ENCODE measurements at places on chromosomes 11 and 22.

- DNase-seq, result no peak
- H3K4me3 ChIP-seq, result no peak overlapping the region
- no peaks in the 10 kb centered on the region for H3K4me1 ChIP-seq
- H3K36me3 ChIP-seq, result no peaks in the 10 kb centered on the region
These were observed 91.5 kb upstream of the PRDM11 start for GRCh38 chr11:45054956-45055355.

- no peak for DNase-seq
- H3K27me3 ChIP-seq, result no peaks in the 10 kb centered on the region
- no peak overlapping the region for H3K27ac ChIP-seq
- H3K36me3 ChIP-seq, result no peaks in the 10 kb centered on the region
- H3K4me1 ChIP-seq, result no peaks in the 10 kb centered on the region
These were observed 86.5 kb downstream of the MYEOV start for GRCh38 chr11:69380451-69380901.

DNA sequence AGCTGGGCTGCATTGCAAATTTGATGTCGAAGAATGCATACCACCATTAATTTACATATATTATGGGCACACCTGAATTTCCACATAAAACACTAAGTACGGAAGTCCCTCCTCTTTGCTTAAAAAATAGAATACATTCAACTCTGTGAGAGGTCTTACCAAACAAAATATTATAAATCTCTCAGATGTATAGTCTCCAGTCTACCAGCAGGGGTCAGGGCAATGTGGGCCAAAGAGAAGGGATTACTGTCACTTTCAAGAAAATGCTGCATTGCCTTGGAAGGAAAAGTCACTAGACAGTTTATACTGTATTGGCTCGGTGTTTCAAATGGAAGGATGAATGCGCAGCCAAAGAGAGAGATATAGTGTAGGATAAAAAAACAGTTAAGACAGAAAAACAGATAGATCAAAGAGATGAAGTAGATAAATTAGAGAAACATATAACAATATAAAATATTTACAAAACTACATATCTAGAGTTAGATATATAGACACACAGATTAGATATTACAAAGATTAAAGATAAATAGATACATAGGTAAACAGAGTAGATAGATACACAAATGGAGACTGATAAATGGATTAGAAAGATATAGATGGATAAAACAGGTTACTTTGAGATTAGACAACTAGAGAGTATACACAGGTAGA lies 20.9 kb downstream of the SERGEF start:
- DNase-seq, result peak; percentile 57
- no peak overlapping the region for H3K27ac ChIP-seq
- H3K4me1 ChIP-seq, result peaks cover 2% of the 10 kb centered on the region

- no peak overlapping the region for H3K4me3 ChIP-seq
- no peak for DNase-seq
- no peaks in the 10 kb centered on the region for H3K27me3 ChIP-seq
- no peak overlapping the region for H3K27ac ChIP-seq
These were observed 182.0 kb downstream of the CWF19L2 start for GRCh38 chr11:107275632-107276031.

DNA sequence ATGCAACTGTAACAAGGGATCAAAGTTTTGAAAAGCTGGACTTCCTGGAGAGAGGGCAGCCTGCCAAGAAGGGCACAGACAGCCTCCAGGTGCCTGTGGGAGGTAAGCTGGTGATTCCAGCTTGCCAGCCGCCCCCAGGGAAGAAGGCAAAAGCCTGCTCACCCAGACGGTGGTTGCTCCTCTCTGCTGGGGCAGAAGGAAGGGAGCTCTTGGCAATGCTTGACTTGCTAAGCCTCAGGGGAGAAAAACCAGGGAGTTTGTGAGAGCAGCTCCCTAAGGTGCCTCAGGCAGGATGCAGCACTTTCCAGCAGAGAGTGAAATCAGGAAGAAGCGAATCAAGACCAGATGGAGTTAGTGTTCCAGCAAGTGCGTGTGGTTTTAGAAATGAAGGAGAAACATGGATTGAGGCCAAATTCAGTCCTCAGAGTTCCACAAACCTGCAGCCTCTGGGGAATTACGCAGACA lies 553.6 kb downstream of the BUD13 start:
- DNase-seq, result no peak
- H3K4me3 ChIP-seq, result no peak overlapping the region
- no peak overlapping the region for H3K27ac ChIP-seq
- H3K36me3 ChIP-seq, result no peaks in the 10 kb centered on the region
- no peaks in the 10 kb centered on the region for H3K27me3 ChIP-seq

GRCh38 chr11:100629671-100630070 lies 57.4 kb upstream of the ARHGAP42 start:
- H3K27me3 ChIP-seq, result no peaks in the 10 kb centered on the region
- no peak for DNase-seq
- H3K4me1 ChIP-seq, result no peaks in the 10 kb centered on the region
- no peak overlapping the region for H3K4me3 ChIP-seq

DNA sequence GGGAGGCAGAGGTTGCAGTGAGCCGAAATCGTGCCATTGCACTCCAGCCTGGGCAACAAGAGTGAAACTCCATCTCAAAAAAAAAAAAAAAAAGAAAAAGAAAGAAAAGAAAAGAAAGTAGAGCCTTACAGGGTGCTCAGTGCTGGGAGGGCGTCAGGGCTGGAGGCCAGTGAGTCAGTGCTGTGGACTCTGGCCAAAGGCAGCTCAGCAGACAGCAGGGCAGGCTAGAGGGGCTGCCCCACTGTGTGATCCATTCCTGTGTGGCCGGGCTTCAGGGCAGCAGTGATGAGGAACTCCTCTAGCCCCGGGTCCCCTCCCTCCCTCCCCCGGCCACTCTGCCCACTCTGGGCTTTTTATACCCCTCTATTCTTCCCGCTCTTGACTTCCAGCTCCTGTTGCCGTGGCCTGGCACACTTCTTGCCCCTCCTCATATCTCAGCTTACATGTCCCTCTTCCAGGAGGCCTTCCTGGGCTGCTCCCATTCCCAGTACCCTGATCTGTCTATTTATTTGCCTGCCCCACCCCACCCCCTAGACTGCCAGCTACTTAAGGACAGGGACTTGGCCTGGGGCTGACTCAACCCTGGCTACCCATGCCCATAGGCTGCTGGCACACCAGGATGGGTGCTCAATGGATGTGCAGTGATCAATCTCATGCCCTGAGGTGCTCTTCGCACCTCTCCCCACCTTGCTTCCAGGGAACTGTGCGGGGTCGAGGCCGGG lies 10.1 kb downstream of the SYT12 start:
- H3K4me3 ChIP-seq, result no peak overlapping the region
- DNase-seq, result no peak
- H3K36me3 ChIP-seq, result no peaks in the 10 kb centered on the region
- H3K27ac ChIP-seq, result no peak overlapping the region

- H3K4me1 ChIP-seq, result peaks cover 2% of the 10 kb centered on the region
- peaks cover 9% of the 10 kb centered on the region for H3K27me3 ChIP-seq
- H3K4me3 ChIP-seq, result no peak overlapping the region
- no peak for DNase-seq
- no peaks in the 10 kb centered on the region for H3K36me3 ChIP-seq
These were observed 53.6 kb downstream of the NAV2 start for GRCh38 chr11:19766206-19766605.

DNA sequence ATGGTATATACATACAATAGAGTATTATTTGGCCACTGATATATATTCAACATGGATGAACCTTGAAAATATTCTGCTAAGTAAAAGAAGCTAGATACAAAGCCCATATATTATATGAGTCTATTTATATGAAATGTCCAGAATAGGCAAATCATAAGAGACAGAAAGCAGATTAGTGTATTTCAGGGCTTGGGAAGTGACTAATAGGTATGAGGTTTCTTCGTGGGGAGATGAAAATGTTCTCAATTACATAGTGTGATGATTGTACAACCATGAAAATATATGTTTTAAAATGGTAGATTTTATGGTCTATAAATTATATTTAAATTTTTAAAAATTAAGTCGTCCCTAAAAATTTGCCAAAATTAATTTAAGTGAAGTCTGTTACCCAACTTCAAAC lies 92.2 kb downstream of the STK33 start:
- no peaks in the 10 kb centered on the region for H3K4me1 ChIP-seq
- DNase-seq, result no peak
- H3K27me3 ChIP-seq, result no peaks in the 10 kb centered on the region
- no peak overlapping the region for H3K27ac ChIP-seq

GRCh38 chr22:44519886-44520285 lies 21.9 kb upstream of the RTL6 start:
- peaks cover 11% of the 10 kb centered on the region for H3K27me3 ChIP-seq
- no peak overlapping the region for H3K27ac ChIP-seq
- no peaks in the 10 kb centered on the region for H3K4me1 ChIP-seq
- no peak overlapping the region for H3K4me3 ChIP-seq

GRCh38 chr22:28268850-28269249 lies 349.8 kb upstream of the PITPNB start:
- H3K4me1 ChIP-seq, result no peaks in the 10 kb centered on the region
- no peak overlapping the region for H3K4me3 ChIP-seq
- no peak for DNase-seq
- no peaks in the 10 kb centered on the region for H3K36me3 ChIP-seq
- H3K27ac ChIP-seq, result no peak overlapping the region

DNA sequence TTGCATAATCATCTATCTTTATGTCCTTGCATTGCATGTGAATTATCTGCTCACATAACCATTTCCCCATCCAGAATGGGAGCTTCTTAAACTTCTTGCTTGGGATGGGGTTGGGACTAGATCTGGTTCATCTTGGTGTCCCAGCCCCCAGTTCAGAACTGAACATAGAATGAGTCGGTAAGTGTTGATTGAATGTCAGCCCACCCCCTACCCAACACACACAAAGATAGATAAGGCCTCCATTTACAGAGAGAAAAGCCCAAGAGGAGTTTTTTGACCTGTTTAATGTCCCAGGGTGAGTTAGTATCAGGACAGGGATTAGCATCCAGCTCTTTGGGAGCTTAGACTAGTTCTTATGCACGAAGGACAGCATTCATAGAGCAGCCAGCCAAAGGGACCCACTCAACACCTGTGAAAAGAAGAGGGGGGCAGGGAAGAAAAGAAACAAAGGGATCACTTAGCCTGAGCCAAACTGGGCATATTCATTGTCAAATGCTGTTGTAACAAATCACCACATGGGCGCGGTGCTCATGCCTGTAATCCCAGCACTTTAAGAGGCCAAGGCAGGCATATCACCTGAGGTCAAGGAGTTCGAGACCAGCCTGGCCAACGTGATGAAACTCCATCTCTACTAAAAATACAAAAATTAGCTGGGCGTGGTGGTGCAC lies 57.4 kb downstream of the CHRDL2 start:
- no peak overlapping the region for H3K27ac ChIP-seq
- H3K36me3 ChIP-seq, result no peaks in the 10 kb centered on the region
- no peaks in the 10 kb centered on the region for H3K4me1 ChIP-seq
- H3K27me3 ChIP-seq, result no peaks in the 10 kb centered on the region
- no peak overlapping the region for H3K4me3 ChIP-seq

GRCh38 chr11:62721994-62722393 lies 5.3 kb downstream of the HNRNPUL2 start:
- H3K4me1 ChIP-seq, result peaks cover 58% of the 10 kb centered on the region
- no peak overlapping the region for H3K27ac ChIP-seq
- no peaks in the 10 kb centered on the region for H3K27me3 ChIP-seq
- peaks cover 82% of the 10 kb centered on the region for H3K36me3 ChIP-seq

DNA sequence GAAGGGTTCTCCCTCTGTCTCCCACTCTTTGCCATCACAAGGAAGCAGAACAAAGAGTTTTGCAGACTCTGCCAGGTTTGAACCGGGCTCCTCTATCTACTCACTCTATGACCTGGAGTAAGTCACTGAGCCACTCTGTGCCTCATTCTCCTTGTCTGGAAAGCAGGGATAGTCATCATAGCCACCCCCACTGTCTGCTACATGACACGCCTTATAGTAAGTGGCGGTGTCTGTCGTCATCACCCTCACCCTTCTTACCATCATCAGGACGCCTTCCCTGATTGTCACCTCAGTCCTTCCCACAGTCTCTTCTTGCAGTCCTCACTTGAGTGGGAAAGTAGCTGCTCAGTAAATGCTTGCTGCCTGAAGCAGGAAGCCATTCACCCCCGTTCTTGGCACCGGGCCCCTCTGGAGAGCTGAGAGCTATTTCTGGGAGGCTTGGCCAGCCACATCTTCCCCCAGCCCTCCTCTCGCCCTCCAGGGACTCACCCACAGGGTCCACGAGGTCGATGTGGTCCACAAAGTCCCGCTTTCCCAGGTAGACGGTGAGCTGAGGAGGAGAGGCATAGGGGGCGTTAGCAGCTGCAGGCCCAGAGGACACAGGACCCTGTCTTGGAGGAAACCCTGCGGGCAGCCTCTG lies 46.4 kb downstream of the TPBGL start:
- no peak overlapping the region for H3K27ac ChIP-seq
- no peaks in the 10 kb centered on the region for H3K27me3 ChIP-seq
- H3K36me3 ChIP-seq, result no peaks in the 10 kb centered on the region
- H3K4me3 ChIP-seq, result no peak overlapping the region
- DNase-seq, result no peak

DNA sequence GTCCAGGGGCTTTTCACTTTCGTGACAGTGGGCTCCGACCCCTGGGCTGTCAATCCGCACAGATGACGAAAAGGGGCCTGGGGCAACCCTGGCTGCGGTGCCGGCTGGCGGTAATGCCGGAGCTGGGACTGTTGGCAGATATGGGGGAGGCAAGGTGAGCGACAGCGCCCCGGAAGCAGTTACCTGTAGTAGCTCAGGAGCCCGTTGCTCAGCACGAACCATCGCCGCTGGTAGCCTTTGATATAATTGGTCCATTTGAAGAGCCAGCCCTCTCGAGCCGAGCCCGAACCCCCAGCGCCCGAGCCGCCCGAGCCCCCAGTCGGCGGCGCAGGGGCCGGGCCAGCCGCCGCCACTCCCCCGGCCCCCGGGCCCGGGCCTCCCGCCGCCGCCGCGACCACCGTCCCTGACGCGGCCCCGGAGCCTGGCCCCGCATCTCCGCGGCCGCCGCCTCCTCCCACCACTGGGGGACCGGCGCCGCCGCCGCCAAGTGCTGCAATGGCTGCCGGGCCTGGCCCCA lies 396 bp downstream of the OSBP start:
- H3K27ac ChIP-seq, result peak overlapping the region; percentile 95
- H3K4me3 ChIP-seq, result peak overlapping the region; percentile 89
- peaks cover 15% of the 10 kb centered on the region for H3K36me3 ChIP-seq
- H3K4me1 ChIP-seq, result peaks cover 47% of the 10 kb centered on the region
- DNase-seq, result peak; percentile 71

DNA sequence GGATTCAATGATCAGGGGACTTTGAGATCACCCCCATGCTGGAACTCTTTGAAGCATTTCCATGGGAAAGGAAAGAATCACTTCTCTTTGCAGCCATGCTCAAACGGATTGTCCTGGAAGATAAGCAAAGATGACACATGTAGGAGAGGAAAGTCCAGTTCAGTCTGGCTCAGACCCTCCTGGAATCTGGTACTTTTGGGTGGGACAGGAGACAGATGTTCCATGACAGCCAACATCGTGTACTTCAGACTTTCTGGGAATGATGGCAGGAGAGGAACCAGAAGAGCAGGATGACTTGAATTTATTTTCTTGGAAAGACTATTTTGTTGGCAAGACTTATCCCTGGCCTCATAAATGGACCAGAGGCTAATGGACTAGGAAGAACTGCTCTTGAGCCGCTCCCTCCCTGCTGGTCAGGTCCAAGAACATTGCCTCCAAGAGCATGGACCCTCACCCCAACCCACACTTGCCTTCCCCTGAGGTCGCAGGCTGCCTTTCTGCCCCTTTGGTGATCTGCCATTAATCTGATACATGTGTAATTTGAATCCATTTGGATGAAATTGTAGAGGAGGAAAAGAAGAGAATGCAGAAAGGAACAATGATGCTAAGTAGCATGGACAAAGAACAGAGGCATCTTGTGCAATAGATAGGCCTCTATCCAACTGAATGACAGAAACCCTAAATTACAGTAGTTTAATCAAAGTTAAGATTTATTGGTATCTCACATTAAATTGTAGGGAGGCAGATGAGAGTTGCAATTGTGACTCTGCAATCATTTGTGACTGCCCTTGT lies 201.0 kb downstream of the SNX19 start:
- peaks cover 4% of the 10 kb centered on the region for H3K27me3 ChIP-seq
- no peak overlapping the region for H3K4me3 ChIP-seq
- DNase-seq, result no peak
- H3K36me3 ChIP-seq, result no peaks in the 10 kb centered on the region
- no peak overlapping the region for H3K27ac ChIP-seq

All from activated CD4-positive, alpha-beta memory T cell treated with anti-CD3 and anti-CD28 coated beads for 36 hours (primary cell).